ENCODE measurements at places on chromosomes 6 and 20. TPM values are rescaled to one million over a fixed set of nuclear protein-coding genes. Genes with fewer than 3 reads are reported as not detected.

Gene LRFN2
- total RNA-seq, result not detected

Gene CDSN
- total RNA-seq, result not detected

Gene IL20RA
- total RNA-seq, result 15.2 TPM

Gene ZHX3
- 22.2 TPM for total RNA-seq

Gene NAPB
- total RNA-seq, result 15.9 TPM

Gene MUCL3
- not detected for total RNA-seq

Gene FAM120B
- 23.8 TPM for total RNA-seq

Gene OOEP
- total RNA-seq, result not detected

Gene TMX4
- total RNA-seq, result 89.8 TPM

Gene KCNK5
- total RNA-seq, result 0.48 TPM

Gene GJA1
- total RNA-seq, result 600 TPM

Gene LAMP5
- 0.35 TPM for total RNA-seq

Data from adrenal gland (tissue), 19 donors.